ENCODE measurements at places on chromosomes 12 and 14. TPM values are rescaled to one million over a fixed set of nuclear protein-coding genes. Genes with fewer than 3 reads are reported as not detected.

The COX8C gene
- total RNA-seq: not detected

The PROX2 gene
- total RNA-seq: not detected

The AQP5 gene
- total RNA-seq: 5.7 TPM

The RBM19 gene
- total RNA-seq: 16.8 TPM

The DLST gene
- 68.8 TPM for total RNA-seq

The GALNT4 gene
- total RNA-seq: 8.0 TPM

The TAS2R14 gene
- total RNA-seq: 6.8 TPM

The CD163 gene
- total RNA-seq: 15.0 TPM

The ANKRD52 gene
- total RNA-seq: 11.0 TPM

The ABCC9 gene
- 46.3 TPM for total RNA-seq

The ARF6 gene
- 73.4 TPM for total RNA-seq

The KRT81 gene
- 27.8 TPM for total RNA-seq

The POTEG gene
- total RNA-seq: not detected

The CCDC184 gene
- total RNA-seq: 0.30 TPM
